ENCODE measurements at places on chromosomes 12 and 14. TPM values are rescaled to one million over a fixed set of nuclear protein-coding genes. Genes with fewer than 3 reads are reported as not detected.

- no peaks in the 10 kb centered on the region for H3K27me3 ChIP-seq
- no peaks in the 10 kb centered on the region for H3K36me3 ChIP-seq
- DNase-seq = no peak
Measured at GRCh38 chr12:38384816-38385378, 68.3 kb downstream of the ALG10B start.

GRCh38 chr12:47753021-47754001, 5.4 kb downstream of the RAPGEF3 start:
- no peaks in the 10 kb centered on the region for H3K36me3 ChIP-seq
- no peak for DNase-seq
- H3K4me1 ChIP-seq = peaks cover 20% of the 10 kb centered on the region
- no peaks in the 10 kb centered on the region for H3K27me3 ChIP-seq
- H3K4me3 ChIP-seq = no peak overlapping the region

DNA sequence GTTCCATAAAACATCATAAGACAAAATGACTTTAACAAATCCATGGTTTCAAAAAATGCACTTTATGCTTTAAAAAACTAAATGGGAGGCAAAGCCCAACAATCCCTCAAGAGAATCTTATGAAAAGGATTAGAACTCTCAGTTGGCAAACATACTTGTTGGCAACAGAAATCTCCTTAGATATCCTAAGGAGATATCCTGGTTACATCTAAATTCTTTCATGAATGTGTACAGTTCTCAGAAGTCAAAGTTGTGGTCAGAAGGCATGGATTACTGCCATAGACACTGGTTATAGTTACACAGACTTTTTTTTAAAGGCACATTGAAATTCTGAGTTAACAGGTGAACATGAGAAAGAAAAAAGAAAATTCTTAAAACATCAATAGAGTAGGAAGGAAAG, 17.5 kb upstream of the ISM2 start:
- no peak overlapping the region for H3K27ac ChIP-seq
- no peak for DNase-seq
- H3K4me3 ChIP-seq = no peak overlapping the region

- no peak for DNase-seq
- no peak overlapping the region for H3K27ac ChIP-seq
- H3K27me3 ChIP-seq = peaks cover 2% of the 10 kb centered on the region
- no peak overlapping the region for H3K4me3 ChIP-seq
- no peaks in the 10 kb centered on the region for H3K36me3 ChIP-seq
Measured at GRCh38 chr12:29589286-29589820, 91.9 kb upstream of the OVCH1 start.

DNA sequence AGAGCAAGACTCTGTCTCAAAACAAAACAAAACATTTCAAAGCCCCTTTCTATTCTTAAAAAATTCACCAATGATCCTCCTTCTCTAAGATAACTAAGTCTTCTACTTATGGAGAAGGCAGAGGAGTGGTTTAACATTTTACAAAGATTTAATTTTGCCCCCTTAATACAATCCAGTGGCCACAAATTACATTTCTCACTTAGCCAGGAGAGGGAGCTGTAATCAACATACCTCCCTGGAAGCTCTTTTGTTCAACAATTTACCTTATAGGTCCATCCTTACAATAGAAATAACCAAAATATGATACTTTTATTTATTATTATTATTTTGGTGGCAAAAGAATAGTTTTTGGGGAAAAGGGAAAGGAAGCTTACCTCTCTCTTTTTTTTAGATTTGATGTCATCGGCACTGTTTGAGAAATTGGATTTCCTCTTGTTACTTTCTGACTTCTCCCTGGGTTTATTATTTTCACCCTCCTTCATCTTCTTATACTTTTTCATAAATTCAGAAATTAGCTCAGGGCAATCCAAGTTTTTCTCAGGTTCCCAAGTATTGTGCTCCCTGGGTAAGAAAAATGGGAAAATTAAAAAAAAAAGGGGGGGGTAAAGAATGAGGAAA, 28.1 kb downstream of the CBX5 start:
- DNase-seq = peak; percentile 27
- no peak overlapping the region for H3K27ac ChIP-seq
- H3K4me1 ChIP-seq = peaks cover 8% of the 10 kb centered on the region

DNA sequence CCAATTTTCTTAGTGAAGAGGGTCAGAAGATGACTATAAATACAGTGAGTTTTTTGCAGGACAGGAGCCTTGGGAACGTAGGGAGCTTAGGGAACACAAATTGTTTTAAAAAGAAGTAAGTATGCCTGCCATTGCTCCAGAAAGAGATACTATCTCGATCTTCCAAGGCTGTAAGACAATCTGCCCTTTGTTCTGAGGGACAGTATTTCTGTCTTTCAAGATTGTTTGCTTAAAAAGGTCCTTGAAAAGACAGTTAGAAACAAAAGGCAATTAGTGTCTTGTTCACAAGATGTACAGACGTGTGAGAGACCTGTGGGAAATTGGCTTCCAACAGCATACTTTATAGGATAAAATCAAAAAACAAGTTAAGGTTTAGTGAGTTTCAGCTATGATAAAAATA, 321.2 kb upstream of the FAR2 start:
- H3K27me3 ChIP-seq = peaks cover 2% of the 10 kb centered on the region
- no peaks in the 10 kb centered on the region for H3K4me1 ChIP-seq
- DNase-seq = no peak
- no peak overlapping the region for H3K27ac ChIP-seq

DNA sequence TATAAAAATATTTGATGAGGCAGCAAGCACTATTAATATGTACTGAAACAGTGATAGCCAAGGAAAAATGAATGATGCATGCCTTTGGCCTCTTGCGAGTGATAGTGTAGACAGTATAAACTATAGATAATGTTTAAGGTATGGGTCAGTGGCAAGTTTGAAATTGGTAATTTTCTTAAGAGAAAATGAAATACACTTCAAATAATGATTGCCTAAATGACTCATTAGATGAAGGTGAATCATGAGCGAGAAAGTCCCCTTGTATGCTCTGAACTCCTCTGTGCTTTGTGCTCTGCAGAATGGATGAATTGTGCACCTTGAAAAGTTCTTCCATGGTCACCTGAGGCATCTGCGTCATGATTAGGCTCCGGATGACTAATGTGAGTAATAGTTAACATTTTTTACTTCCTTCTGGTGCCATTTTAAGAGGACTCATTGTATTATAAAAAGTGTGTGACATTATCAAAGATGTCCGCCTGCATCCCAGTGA, 84.9 kb upstream of the RTL1 start:
- no peak overlapping the region for H3K4me3 ChIP-seq
- no peak overlapping the region for H3K27ac ChIP-seq
- DNase-seq = no peak
- H3K27me3 ChIP-seq = peaks cover 3% of the 10 kb centered on the region

- H3K4me3 ChIP-seq = peak overlapping the region; percentile 84
- no peaks in the 10 kb centered on the region for H3K27me3 ChIP-seq
- DNase-seq = peak; percentile 54
- peaks cover 21% of the 10 kb centered on the region for H3K36me3 ChIP-seq
Measured at GRCh38 chr14:70640938-70641547, 673 bp upstream of the TTC9 start.

GRCh38 chr14:105382343-105383082, 15.8 kb upstream of the TEX22 start:
- DNase-seq = no peak
- no peaks in the 10 kb centered on the region for H3K27me3 ChIP-seq
- H3K27ac ChIP-seq = no peak overlapping the region
- peaks cover 1% of the 10 kb centered on the region for H3K36me3 ChIP-seq

DNA sequence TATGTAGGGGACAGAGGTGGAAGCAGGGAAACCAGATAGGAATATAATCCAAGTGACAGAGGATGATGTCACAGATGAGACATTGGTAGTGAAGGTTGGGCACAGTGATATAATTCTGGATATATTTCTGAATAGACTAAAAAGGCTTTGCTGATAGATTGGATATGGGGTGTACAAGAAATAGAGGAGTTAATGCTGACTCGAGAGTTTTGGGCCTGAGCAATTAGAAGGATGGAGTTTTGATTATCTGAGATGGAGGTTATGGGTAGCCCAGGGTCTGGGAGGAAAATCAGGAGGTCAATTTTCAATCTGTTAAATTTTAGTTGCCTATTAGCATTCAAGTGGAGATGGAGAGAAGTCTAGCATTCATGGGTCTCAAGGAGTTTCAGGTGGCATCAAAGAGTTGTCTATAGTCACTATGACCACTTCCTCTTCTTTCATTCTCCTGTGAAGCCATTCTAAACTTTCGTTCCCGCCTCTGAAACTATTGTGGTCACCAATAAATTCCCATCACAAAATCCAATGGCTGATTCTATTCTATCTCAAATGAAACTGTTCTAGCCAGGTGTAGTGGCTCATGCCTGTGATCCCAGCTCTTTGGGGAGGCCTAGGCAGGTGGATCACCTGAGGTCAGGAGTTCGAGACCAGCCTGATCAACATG, 10.6 kb upstream of the ANO6 start:
- H3K4me1 ChIP-seq = peaks cover 15% of the 10 kb centered on the region
- DNase-seq = no peak
- H3K4me3 ChIP-seq = no peak overlapping the region
- H3K27me3 ChIP-seq = no peaks in the 10 kb centered on the region
- no peak overlapping the region for H3K27ac ChIP-seq

Gene HHIPL1
- not detected for total RNA-seq

Gene LHX5
- total RNA-seq = not detected

Gene KRT82
- total RNA-seq = not detected

Gene CLEC1A
- not detected for total RNA-seq

All from activated CD4-positive, alpha-beta T cell treated with anti-CD3 and anti-CD28 coated beads, Interleukin-2, amount 10 ng/mL, durations not matched to agents 7 days and 5 days (primary cell).